ENCODE measurements at places on chromosomes 5 and 9. TPM values are rescaled to one million over a fixed set of nuclear protein-coding genes. Genes with fewer than 3 reads are reported as not detected.

- no peak overlapping the region for H3K4me3 ChIP-seq
- H3K4me1 ChIP-seq = no peaks in the 10 kb centered on the region
- H3K27ac ChIP-seq = no peak overlapping the region
Measured at GRCh38 chr5:140182803-140183367, 7.9 kb downstream of the CYSTM1 start.

DNA sequence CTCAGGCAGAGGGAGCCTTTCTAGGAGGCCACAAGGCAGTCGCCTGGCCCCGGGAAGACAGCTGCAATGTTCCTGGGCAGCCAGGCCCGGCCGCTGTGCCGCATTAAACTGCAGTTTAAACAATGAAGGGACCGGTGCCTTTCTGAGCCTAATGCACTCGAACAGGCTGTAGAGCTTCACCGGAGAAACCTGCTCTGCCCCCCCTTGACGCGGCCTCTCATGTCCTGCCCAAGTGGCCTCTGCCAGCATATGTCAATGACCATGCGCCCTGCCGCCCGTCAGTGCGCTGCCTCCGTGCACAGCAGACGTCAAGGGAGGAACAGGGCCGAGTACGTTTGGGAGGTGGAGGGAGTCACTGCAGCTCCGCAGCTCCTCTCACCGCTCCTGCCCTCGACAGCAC is 38.4 kb upstream of the BARHL1 start:
- H3K27ac ChIP-seq = no peak overlapping the region
- H3K36me3 ChIP-seq = no peaks in the 10 kb centered on the region
- no peaks in the 10 kb centered on the region for H3K4me1 ChIP-seq

GRCh38 chr5:42929871-42930270 is 110.2 kb downstream of the ANXA2R start:
- no peak for DNase-seq
- H3K27ac ChIP-seq = no peak overlapping the region
- H3K36me3 ChIP-seq = peaks cover 4% of the 10 kb centered on the region
- no peaks in the 10 kb centered on the region for H3K4me1 ChIP-seq
- no peak overlapping the region for H3K4me3 ChIP-seq

GRCh38 chr5:91059409-91059808 is 323.7 kb downstream of the ARRDC3 start:
- no peak for DNase-seq
- no peak overlapping the region for H3K4me3 ChIP-seq

DNA sequence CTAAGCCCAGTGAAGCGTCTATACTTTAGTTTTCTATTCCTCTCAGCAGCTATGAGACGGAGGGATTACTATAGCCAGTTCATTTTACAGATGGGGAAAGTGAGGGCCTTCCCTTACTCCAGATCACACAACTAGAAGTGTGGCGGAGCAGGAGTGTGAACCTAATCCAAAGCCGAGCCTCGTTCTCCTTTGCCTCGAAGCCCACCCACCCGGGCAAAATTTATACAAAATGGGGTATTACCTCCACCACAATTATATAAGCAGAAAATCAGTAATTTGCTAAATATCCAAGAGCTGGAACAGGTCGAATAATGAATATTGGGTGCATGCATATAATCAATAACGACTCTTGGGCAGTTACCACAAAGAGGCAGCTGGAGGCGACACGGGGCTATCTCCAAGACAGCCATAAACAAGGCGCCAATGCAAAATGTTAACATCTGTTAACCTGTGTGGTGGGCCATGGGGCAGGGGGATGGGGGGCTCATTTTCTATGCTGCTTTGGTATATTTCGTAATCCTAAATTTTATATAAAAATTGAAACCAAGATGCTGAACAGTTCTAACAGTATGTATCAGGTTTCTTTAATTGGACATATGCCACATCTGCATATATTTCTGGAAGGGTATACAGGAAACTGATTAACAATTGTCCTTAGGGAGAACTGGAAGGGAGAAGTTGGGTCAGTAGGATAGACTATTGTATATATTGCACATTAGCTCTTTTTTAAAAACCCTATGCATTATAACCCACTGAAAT is 1.2 kb upstream of the RNF44 start:
- DNase-seq = no peak
- H3K27ac ChIP-seq = peak overlapping the region; percentile 100
- H3K4me1 ChIP-seq = peaks cover 58% of the 10 kb centered on the region
- H3K36me3 ChIP-seq = no peaks in the 10 kb centered on the region
- no peaks in the 10 kb centered on the region for H3K27me3 ChIP-seq

- no peak overlapping the region for H3K27ac ChIP-seq
- H3K27me3 ChIP-seq = no peaks in the 10 kb centered on the region
- DNase-seq = no peak
- peaks cover 4% of the 10 kb centered on the region for H3K4me1 ChIP-seq
- H3K4me3 ChIP-seq = no peak overlapping the region
Measured at GRCh38 chr5:81506378-81506777, 112.4 kb upstream of the ACOT12 start.

The SLC27A6 gene
- polyA plus RNA-seq = not detected

The C5orf47 gene
- polyA plus RNA-seq = not detected

The ACSL6 gene
- not detected for polyA plus RNA-seq

The PRELID2 gene
- 5.0 TPM for polyA plus RNA-seq

All from naive B cell (primary cell).